ENCODE measurements at places on chromosomes 4 and X. TPM values are rescaled to one million over a fixed set of nuclear protein-coding genes. Genes with fewer than 3 reads are reported as not detected.

- no peak for DNase-seq
These were observed 81.8 kb upstream of the KIT start for GRCh38 chr4:54575919-54576318.

MTNR1A gene
- not detected for total RNA-seq

GRCh38 chr4:156194896-156195295 is 241.2 kb upstream of the CTSO start:
- peak; percentile 11 for DNase-seq

DNA sequence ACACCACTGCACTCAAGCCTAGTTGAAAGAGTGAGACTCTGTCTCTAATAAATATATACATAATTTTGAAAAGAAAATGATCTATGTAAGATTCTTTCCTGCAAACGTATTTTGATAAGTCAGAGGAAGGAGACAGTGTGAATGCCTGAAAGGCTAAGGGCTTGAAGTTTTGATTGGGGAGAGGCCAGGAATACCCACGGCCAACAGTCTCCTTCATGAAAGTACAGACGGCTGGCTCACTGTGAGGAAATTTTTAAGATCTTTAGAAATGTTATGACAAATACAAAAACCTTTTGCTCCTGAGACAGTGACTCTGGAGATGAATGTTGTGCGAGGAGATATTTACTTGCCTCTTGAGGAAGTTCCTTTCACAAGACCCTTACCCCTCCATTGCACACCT is 111.4 kb upstream of the KLHL13 start:
- no peak for DNase-seq

TMEM33 gene
- total RNA-seq: 64.4 TPM

TLR2 gene
- total RNA-seq: 1.3 TPM

DNA sequence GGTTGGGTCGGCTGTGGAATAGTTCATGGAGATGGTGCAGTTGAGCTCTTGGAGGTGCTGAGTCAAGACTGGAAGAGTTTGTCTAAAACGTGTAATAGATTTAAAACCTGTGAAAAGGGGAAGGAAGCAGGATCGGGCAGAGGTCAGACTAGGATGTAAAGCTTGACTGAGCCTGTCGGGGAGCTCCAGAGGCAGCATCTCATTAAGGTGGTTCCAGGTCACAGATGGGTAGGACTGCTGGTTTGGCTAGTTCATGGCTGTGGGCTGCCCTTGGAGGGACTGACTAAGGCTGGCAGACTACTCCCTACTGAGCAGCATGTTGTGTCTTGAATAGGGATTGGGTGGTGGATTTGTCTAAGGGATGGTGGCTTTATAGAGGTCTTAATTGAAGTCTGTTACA is 28.4 kb upstream of the WDR1 start:
- no peak for DNase-seq

DNA sequence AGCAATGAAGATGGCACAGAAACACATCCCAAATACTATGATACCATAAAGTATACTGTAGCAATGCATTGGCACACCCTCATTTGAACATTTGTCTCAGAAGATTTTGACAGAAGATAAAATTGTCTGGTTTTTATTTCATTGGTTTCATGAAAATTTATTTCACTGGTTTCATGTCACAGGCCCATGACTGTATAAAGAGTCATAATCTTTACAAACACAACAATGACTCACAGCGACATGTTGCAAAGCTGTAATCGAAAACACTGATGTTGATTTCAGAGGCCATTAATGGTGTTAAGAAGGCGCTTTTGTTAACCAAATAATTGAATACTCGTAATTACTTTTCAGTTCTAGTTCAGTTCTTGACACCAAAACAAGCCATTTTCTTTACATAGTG is 8.1 kb upstream of the DTHD1 start:
- no peak for DNase-seq

USP26 gene
- total RNA-seq: not detected

DNA sequence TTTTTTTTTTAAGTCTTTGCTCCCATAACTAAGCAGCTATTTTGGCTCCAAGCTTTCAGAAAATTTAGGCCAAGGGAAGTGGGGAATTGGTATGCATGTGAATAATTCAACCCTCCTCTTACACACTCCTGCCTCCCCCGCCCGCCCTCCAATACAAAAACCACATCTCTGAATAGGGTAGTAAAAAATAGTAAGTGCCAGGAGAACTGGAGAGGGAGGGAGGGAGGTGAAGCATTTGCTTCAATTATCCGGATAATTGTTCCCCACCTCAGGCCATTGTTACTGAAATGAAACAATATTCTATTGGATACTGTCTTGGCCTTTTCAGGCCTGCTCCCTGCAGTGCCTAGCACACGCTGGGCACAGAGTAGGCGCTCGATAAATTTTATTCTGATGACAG is 5.5 kb upstream of the GSX2 start:
- DNase-seq: no peak

DNA sequence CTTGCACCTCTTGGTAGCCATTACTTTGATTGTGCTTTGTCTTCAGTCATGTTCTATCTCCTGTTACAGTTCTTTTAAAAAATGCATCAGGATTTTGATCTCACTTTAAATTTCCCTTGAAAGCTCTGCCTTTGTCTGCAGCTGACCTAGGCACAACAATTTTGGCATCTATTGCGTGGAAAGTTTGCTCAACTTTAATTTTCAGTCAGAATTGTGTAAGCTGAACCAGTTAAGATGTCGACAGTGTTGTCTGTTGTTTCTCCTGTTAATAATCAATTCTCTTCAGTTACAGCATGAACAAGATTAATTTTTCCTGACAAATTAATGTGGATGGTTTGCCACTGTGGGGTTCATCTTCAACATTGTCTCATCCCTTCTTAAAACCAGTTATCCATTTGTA is 34.9 kb downstream of the TIGD2 start:
- DNase-seq: no peak

EGF gene
- total RNA-seq: 2.6 TPM

PCSK1N gene
- total RNA-seq: 1.8 TPM

- DNase-seq: no peak
These were observed 30.8 kb downstream of the MOB1B start for GRCh38 chr4:70932984-70933383.

GRCh38 chr4:119570401-119570800 is 58.2 kb downstream of the PDE5A start:
- peak; percentile 89 for DNase-seq

DNAAF6 gene
- total RNA-seq: not detected

DNA sequence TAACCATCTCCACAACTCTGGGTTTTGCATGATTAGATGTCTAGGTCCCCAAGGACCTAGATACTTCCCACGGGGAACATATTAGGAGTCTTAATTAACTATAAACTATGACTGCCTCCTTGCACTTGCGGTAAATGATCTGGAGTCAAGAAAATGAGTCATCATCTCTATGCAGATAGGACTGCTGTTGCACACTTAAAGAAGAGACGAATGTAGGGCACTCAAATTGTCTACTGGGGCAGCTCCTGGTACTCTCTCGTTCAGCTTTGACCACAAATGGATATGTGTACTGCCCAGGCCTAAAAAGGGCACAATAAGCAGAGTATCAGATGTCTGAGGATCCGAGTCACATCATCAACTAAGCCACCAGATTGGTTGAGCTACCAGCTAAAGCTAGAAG is 1783.4 kb upstream of the AGA start:
- no peak for DNase-seq

GRCh38 chrX:115233497-115234455 is at the start of gene LRCH2:
TSS of gene LRCH2 (minus strand) at chrX:115234096. CDS start at chrX:115234041, 55 bp downstream.
- DNase-seq: no peak

GLOD5 gene
- not detected for total RNA-seq

DNA sequence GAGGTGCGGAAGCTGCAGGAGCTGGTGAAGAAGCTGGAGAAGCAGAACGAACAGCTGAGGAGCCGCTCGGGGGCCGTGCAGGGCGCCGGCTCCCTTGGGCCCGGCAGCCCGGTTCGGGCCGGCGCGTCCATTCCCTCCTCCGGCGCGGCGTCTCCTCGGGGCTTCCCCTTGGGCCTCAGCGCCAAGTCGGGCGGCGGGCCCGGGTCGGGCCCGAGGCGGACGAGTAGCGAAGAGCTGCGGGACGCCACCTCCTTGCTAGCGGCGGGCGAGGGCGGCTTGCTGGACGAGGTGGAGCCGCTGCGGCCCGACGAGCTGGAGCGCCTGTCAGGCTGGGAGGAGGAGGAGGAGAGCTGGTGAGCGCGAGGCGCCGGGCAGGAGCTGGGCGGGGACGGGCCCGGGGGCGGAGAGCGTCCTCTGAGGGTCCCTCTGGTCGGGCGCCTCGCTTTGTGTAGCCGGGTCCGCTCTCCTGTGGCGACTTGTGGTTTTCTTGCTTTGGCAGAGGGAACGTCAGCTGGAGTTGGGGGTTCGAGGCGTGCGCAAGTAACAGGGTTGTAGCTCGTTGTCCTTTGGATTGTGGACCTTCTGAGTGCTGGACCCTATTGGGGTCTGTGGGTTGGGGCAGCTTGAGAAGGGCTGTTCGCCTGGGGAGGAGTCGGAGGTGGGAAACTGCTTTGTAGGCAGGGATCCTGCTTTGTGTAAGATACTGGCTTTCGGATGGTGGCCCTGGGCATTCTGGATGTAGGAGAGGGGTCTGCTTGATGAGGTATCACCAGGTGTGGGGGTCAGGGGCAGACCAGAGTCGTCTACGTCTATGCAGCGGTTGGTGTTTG is 662 bp downstream of the SLAIN2 start:
- DNase-seq: peak; percentile 29
